ENCODE measurements at places on chromosomes 2 and 18. TPM values are rescaled to one million over a fixed set of nuclear protein-coding genes. Genes with fewer than 3 reads are reported as not detected.

Gene FIGN
- 3.0 TPM for total RNA-seq

Gene ODC1
- total RNA-seq = 94.6 TPM

Gene CD8A
- 0.81 TPM for total RNA-seq

Gene SIX3
- total RNA-seq = not detected

Gene GAREM2
- 1.7 TPM for total RNA-seq

Gene CERKL
- total RNA-seq = not detected
